ENCODE measurements at places on chromosomes 4 and X. TPM values are rescaled to one million over a fixed set of nuclear protein-coding genes. Genes with fewer than 3 reads are reported as not detected.

The GBA3 gene
- under 0.01 TPM for total RNA-seq

The ASB11 gene
- total RNA-seq = not detected

The AGTR2 gene
- not detected for total RNA-seq

The PRRG1 gene
- 4.5 TPM for total RNA-seq

The LRRC66 gene
- 0.51 TPM for total RNA-seq

The BMP3 gene
- 0.38 TPM for total RNA-seq

The RP2 gene
- total RNA-seq = 16.6 TPM

The KLHL13 gene
- 1.8 TPM for total RNA-seq

The OTC gene
- total RNA-seq = not detected

The RIBC1 gene
- 0.26 TPM for total RNA-seq

The MAGEE1 gene
- 0.53 TPM for total RNA-seq

The SPANXN4 gene
- not detected for total RNA-seq

The PPBP gene
- total RNA-seq = 0.13 TPM
